ENCODE measurements at places on chromosomes 1 and 21. TPM values are rescaled to one million over a fixed set of nuclear protein-coding genes. Genes with fewer than 3 reads are reported as not detected.

GRCh38 chr1:12202190-12202497 lies 27.7 kb upstream of the VPS13D start:
- H3K36me3 ChIP-seq, result no peaks in the 10 kb centered on the region
- H3K4me3 ChIP-seq, result no peak overlapping the region
- no peaks in the 10 kb centered on the region for H3K4me1 ChIP-seq
- H3K27me3 ChIP-seq, result no peaks in the 10 kb centered on the region
- no peak for DNase-seq
- no peak overlapping the region for H3K27ac ChIP-seq

DNA sequence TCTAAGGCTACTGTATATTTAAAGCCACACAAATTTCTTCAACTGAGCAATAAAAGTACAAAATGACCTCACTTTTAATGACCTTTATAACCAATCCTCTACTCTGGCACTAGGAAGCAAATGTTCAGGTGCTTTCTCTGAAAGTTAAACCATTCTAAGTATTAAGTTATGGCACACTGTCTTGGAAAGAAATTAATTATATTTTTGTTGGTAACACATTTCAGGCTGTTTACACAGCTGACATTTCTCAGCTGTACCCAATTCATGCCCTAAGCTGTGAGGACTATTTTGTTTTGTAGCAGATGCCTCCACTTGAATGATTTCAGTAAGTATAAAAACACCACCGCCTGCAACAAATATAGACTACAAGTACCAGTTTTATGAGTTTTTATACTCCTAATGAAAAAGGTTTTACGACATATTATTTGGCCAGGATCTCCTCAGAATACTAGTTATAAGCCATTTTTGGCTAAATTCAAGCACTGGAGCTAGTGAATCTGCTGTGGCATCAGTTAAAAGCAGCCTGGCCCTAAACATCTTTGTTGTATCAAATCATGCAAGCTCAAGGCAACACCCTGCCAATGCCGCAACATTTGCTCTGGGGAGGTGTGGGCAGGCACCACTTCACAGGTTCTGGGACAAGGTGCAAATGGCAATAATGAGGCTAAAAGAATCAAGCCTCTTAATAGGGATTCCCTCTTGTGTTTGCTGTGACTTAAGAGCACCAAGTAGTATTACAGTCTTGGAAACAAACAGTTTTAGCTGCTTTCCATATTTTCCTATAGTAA lies 228.4 kb upstream of the DMRTA2 start:
- no peak for DNase-seq
- peaks cover 4% of the 10 kb centered on the region for H3K27me3 ChIP-seq
- H3K36me3 ChIP-seq, result no peaks in the 10 kb centered on the region
- H3K27ac ChIP-seq, result no peak overlapping the region
- no peak overlapping the region for H3K4me3 ChIP-seq
- no peaks in the 10 kb centered on the region for H3K4me1 ChIP-seq

DNA sequence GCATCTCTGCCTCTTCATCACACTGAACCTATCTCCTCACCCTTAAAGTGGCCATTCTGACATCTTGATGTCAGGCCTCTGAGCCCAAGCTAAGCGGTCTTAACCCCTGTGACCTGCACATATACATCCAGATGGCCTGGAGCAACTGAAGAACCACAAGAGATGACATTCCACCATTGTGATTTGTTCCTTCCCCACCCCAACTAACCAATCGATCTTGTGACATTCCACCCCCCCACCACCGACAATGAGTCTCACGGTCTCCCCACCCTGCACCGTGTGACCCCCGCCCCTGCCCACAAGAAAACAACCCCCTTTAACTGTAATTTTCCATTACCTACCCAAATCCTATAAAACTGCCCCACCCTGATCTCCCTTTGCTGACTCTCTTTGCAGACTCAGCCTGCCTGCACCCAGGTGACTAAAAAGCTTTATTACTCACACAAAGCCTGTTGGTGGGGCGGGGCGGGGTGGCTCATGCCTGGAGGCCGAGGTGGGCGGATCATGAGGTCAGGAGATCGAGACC lies 21.0 kb upstream of the PINK1 start:
- no peak overlapping the region for H3K4me3 ChIP-seq
- no peaks in the 10 kb centered on the region for H3K36me3 ChIP-seq
- H3K27ac ChIP-seq, result no peak overlapping the region
- no peaks in the 10 kb centered on the region for H3K4me1 ChIP-seq

- no peaks in the 10 kb centered on the region for H3K4me1 ChIP-seq
- H3K36me3 ChIP-seq, result no peaks in the 10 kb centered on the region
- no peak overlapping the region for H3K27ac ChIP-seq
- no peaks in the 10 kb centered on the region for H3K27me3 ChIP-seq
Observed at GRCh38 chr1:109181085-109181806, 32.5 kb upstream of the SARS1 start.

DNA sequence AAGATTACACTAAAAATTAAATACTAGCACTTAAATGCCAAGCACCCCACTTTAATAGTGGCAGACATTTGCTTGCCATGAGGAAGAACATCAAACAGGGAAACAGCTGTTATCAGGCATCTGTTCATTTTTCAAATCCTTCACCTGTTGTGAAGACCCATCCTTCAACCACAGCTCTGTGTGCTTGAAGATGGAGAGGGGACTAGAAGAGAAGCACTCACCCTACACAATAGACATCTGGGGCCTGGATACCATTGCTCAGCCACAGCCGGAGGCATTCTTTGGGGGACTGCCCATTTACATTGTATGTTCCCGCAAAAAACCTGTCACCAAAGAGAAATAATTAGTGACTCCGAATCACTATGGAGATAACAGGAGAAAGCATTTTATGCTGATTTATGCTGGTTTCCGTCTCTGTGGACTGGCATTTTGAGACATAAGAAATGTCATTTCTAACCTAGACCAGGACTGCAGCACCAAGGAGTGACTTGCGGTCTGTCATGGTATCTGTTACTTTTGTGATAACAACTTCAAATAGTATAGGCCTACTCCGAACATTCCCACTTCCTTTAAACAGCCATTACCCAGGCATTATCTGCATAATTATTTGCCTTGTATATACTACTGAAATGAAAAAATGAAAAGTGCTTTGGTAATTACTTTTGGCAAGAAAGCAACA lies 28.8 kb upstream of the MTF1 start:
- H3K27ac ChIP-seq, result no peak overlapping the region
- no peaks in the 10 kb centered on the region for H3K27me3 ChIP-seq
- H3K4me3 ChIP-seq, result no peak overlapping the region
- peaks cover 31% of the 10 kb centered on the region for H3K36me3 ChIP-seq
- peaks cover 11% of the 10 kb centered on the region for H3K4me1 ChIP-seq

Gene ST6GALNAC5
- 4.0 TPM for total RNA-seq

Gene TMEM269
- total RNA-seq, result 0.21 TPM

Gene SPRR1B
- total RNA-seq, result not detected

Measured in cardiac muscle cell (in vitro differentiated cells and primary cell).